Stimulated activated effector memory CD8-positive, alpha-beta T cell treated with anti-CD3 and anti-CD28 coated beads, Interleukin-12 subunit alpha, Interleukin-12 subunit beta, amount 100 ng/mL, for 72 hours (primary cell): ENCODE measurements at places on chromosomes 2 and 18.

GRCh38 chr2:19669559-19669958 lies 232.2 kb downstream of the TTC32 start:
- no peak for DNase-seq

- DNase-seq: no peak
Measured at GRCh38 chr18:23181547-23181946, 46.3 kb downstream of the CABLES1 start.

DNA sequence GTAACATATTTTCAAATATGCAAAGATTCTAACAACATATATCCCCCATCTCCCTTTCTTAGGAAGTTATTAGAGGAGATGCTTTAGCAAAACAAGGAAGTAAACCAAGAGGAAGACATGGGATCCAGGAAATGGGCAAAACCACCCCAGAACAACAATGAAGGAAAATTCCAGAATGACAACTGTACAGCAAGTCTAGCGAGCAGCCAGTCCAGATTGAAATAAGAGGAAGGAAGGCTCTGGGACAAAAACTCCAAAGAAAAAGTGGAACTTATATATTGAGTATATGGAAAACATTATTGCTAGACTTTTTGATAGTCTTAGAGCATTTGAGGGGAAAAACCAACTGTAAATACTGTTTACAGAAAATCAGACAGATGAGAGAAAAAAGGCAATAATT lies 2.9 kb upstream of the ARPC2 start:
- DNase-seq: no peak

DNA sequence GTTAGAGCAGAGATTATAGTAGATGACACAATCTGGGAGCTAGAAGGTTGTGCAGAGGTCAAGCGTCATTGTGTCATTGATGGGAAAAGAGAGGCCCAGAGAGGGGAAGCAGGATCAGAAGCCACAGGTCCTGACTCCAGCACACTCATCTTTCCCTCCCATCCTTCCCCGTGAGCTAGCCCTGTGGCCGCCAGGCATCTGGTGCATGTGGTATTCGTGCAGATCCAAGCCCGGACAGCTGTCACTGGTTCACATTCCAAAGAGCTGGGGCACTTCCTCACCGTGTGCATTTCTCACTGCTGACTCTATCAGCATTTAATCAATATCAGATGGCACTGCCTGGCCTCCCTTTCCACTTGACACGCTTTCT lies 94.1 kb upstream of the THOC1 start:
- DNase-seq: no peak

DNA sequence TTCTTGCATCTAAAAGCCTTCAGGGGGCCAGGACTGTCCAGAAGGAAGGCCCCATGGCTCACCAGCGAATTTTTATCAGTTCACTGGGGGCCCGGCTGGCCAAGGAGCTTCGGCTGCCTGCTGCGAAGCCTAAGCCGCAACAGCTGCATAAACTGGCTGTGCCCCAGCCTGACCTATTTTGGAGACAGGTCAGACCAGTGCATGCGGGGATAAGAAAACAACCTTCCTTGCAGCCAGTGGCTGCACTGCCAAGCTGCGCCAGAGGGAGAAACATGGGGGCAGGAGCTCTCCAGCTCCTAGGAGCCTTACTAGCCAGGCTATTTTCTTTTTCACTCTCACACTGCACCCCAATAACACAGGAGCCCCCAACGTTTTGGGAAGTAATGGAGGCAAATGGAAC lies 15.2 kb downstream of the PAX3 start:
- no peak for DNase-seq

GRCh38 chr18:12773369-12773768 lies 70.5 kb downstream of the PSMG2 start:
- no peak for DNase-seq
